Cardiac fibroblast (primary cell): ENCODE measurements at places on chromosomes 5 and 9.

- DNase-seq: no peak
Measured at GRCh38 chr5:140381972-140382371, 19.7 kb upstream of the ANKHD1 start.

GRCh38 chr5:96242571-96242970 is 190.5 kb downstream of the PCSK1 start:
- DNase-seq: no peak

- DNase-seq: peak; percentile 41
Measured at GRCh38 chr9:21585756-21586752, 103.9 kb upstream of the IFNE start.

DNA sequence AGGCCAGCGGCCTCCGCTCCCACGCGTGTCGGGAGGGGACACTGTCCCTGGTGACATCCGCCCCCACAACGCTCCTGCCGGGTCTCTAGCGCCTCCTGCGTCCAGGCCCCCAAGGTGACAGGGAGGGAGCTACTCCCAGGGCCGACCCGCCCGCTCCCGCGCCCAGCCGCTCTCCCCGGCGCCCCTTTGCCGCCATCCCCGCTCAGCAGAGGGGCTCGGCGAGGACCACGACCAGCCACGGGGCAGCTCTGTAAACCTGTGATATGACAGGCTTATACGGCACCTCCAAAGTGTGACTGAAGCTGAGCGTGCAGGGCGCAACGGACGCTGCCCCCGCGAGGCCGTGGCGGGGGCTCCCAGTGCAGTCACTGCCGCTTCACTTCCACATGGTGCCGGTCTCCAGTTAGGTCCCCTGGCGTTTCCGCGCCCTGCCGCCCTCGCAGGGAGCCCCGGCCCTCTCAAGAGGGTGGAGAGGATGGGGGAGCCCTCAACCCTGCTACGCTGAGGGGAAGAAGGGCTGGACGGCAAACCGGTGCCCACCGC is 978 bp upstream of the ADCY2 start:
- DNase-seq: no peak

GRCh38 chr9:76893395-76893932 is 12.4 kb downstream of the PRUNE2 start:
- DNase-seq: no peak

DNA sequence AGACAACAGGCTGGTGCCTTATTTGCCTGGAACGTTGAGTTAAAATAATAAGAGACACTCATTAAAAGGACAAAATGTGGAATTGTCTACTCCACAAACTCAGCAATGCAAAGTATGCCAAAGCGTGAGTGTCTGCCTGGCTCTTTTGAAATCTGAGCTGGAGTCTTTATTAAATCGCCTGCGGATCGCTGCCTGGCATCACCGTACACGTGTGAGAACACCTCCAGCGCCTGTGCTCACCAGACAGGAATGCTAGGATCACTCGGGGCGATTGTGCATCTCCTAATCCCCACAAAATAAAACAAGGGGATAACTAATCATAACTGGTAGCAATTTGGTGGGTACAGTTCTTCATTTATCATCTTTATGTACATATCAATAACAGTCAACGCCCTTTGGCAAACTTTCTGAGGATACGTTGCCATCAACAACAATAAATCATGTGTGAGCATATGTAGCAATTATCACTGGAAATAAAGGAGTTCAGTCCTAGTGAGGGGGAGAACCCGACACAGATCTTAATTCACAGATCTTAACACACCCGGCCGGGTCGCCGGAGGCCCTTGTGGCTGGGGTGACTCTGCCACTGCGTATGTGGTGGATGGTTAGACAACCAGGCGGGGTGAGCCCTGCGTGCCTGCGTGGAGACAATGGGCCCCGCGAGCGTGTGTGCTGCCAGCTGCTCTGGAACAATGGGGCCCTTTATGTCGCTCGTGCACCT is 284.9 kb upstream of the IRX1 start:
- no peak for DNase-seq

GRCh38 chr5:124021776-124022175 is 509.8 kb downstream of the CSNK1G3 start:
- no peak for DNase-seq

GRCh38 chr9:135769489-135770202 is 67.7 kb downstream of the KCNT1 start:
- no peak for DNase-seq

DNA sequence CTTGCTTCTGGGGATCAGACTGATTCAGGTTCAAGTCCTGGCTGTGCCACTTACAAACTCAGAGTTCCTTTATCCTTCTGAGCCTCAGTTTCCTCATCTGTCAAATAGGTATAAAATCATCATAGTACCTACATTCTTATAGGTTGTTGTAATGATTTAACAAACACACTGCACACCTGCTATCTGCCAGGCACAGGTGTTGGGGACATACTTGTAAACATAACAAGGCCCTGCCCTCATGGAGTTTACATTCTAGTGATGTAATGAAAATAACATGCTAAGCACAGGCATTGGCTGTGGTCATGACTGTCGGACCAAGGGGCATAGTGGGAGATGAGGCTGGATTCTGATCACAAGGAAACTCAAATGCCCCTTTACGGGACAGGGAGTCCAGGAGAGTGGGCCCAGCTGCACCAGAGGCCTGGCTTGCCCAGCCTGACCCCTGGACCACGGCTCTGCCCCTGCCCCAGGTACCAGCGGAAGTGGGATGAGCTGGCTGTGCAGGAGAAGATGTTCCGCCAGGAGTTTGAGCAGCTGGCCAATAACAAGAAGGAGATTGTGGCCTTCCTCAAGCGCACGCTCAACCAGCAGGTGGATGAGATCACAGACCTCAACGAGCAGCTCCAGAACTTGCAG is 2.3 kb downstream of the CFAP157 start:
- no peak for DNase-seq

DNA sequence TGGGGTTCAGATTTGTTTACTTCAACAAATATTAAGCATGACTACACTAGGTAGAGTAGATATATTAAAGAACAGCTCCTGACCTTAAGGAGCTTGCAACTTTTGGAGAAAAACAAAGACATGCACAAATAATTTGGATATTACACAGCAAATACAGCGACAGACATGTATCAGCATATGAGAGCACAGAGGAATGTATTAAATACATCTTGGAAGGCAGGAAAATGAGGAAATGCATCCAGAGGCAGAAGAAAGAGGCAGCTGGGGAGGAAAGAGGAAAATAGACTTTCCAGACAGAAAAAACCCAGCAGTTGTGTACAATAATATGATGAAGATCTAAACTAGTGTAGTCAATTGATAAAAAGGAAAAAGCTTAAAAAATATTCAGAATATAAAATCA is 392.2 kb downstream of the PDE4D start:
- DNase-seq: no peak

DNA sequence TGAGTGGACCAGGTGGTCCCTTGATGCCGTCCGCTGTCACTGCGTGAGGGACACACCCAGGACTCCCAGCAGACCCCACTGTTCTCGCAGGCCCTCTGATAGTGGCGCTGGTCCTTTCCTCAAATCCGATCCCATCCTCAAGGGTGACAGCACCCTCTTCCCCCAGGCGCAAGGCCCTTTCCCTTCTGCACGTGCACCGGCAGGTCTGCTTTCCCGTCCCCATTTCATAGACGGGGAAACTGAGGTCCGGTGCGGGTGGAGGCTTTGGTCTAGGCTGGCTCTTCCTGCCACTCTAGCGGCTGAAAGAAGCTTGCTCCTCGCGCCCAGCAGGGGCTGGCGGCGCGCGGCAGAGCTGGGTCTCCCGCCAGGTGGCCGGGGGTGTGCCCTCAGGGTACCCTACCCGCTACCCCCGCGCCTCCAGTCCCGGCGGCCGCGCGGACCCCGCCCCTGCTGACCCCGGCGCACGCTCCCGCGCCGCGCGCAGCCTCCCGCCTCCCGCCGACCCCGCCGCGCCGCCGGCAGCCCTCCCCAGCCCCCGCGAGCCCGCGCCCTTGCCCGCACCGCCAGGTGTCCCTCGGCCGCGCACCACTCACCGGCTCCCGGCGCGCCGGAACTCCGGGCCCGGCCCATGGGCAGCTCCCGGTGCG is 453 bp downstream of the RASGEF1C start:
- DNase-seq: no peak

DNA sequence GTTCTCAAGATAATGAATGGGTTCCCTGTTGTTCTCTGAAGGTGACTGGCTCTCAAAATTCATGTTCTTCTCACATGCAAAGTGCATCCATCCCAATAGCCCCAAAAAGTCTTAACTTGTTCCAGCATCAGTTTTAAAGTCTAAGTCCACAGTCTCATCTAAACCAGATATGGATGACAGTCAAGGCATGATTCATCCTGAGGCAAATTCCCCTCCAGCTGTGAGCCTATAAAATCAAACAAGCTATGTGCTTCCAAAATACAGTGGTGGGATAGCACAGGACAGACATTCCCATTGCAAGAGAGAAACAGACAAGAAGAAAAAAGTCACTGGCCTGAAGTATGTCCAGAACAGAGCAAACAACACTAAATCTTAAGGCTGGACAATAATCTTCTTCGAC is 25.4 kb downstream of the FBXO10 start:
- DNase-seq: no peak

DNA sequence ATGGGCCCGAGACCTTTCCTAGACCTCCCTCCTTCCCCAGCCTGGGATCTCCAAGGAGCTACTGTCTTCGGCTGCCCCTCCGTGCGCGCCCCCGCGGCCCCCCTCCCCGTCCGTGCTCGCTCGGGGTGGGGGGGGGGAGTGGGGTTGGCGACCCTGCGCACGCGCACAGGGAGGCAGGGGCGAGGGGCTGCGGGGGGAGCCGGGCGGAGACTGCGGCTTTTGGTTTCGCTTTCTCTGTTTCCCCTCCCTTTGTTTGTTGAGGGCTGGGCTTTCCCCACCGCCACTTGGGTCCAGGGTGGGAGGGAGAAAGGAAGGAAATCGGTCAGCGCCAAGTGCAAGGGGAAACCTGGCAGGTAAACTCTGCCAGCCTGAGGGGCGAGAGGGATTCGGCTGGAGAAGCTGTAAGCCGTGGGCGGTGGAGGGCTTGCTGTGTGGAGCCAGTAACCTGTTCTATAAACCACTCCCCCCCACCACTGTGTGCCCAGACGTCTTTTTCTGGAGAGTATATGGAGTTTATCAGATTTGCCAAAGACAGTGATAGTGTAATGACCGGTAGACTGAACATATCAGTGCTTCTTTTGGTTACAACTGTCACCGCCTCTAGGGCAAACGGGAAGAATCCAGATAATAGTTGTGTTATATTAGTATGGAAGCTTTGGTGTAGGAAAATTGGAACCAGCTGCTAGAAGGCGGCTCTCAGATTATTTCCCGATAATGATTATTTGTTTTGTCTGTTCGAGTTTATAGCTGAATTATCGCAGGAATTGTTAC is 684 bp downstream of the DNAJA1 start:
- DNase-seq: peak; percentile 30

DNA sequence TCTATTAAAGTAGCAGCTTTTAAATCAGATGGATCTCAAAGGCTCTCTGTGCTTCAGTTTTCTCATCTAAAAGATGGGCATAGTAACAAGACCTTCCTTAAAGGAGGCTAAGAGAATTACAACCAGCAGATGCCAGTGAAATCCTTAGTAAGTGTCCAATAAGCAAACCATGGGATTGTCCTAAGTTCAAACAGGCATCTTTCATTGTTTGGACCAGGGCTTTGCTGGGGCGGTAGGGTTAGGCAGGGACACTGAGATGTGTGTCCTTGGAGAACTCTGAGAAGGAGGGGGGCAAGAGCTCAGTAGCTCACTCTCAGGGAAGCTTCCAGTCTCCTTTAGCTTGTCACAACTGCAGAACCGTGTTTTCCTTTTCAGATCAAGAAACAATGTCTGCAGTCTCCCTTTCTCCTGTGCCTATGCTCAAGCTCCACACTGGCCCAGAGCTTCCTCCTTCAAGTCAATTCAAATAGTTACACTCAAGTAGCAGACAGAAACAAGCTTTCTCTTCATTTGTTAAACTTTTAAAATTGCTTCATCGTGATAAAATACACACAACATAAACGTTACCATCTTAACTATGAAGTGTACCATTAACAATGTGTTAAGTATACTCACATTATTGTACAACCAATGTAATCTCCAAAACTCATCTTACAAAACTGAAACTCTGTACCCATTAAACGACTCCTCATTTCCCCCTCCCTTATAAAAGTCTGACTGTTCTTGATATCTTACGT is 216.2 kb downstream of the PIK3R1 start:
- no peak for DNase-seq

DNA sequence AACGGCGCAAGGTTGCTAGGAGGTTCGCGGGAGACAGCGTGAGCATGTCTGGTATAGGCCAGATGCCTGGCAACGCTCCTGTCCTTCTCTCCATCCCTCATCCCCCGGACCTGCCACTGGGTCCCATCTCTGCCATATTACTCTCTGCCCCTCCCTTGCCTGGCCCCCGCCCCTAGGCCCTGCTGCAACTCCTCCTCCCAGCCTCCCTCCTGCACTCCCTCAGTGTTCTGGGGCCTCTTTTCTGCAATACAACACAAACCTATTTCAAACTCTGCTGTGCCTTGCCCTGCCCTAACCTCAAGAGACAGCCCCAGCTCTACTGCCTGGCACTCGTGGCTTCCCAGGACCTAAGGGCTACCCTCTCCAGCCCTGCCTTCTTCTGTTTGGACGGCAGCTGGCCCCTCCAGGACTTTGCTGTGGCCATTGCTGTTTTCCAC is 8.9 kb upstream of the DBN1 start:
- no peak for DNase-seq

- no peak for DNase-seq
Measured at GRCh38 chr9:82308836-82309235, 320.3 kb downstream of the SPATA31D1 start.

GRCh38 chr5:163659568-163659902 is 154.1 kb downstream of the MAT2B start:
- DNase-seq: no peak

DNA sequence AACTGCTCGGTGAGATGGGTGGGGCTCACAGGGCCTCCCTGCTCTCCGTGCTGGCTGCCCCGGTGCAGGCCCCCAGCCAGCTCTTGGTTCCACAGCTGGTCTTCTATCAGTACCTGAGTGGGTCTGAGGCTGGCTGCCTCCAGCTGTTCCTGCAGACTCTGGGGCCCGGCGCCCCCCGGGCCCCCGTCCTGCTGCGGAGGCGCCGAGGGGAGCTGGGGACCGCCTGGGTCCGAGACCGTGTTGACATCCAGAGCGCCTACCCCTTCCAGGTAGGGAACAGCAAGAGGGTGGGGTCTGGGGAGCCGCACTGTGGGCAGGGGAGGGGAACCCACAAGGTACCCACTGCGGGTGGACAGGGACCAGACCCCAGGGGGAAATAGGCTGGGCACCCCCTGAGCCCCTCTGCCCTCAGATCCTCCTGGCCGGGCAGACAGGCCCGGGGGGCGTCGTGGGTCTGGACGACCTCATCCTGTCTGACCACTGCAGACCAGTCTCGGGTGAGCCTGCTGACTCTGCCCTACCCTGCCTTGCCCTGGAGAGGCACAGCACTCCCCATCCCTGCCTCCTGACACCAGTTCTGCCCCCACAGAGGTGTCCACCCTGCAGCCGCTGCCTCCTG is 2.8 kb downstream of the MAMDC4 start:
- no peak for DNase-seq

DNA sequence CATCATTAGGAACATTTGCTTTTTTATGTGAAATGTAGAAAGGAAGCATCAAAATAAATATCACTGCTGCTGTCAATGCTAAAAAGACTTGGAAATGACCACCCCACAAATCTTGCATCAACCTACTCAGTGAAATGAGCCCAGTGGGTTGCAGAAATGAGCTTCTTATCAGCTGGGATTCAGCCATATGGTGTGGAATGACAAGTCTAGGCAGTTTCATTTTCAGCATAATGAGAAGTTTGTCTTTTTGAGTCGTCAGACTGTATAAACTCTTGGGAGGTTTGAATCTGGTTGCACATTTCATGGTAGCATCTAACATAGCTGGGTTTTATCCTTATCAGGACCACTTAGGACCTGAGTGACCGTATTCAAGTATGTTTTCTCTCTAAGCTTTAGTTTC is 251.1 kb upstream of the PPP1R2B start:
- DNase-seq: no peak
